ENCODE measurements at places on chromosomes 5 and 9.

DNA sequence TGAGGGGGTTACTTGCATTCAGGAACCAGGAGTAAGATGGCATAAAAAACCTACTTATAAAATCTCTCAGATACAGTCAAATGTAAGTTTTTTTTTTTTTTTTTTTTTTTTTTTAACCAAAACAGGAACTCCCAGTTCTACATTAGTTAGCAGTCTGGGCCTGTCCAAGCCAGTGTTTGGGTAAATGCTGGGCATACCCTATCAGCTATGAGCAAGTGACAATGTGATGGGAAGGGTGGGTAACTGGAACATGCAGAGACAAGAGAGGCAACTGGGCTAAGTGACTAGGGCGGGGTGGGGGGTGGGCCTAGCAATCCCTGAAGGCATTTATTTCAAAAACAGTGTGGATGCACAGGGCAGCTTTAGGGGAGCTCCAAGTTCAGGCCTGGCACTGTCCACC lies 2.3 kb downstream of the NMRK1 start:
- no peak for DNase-seq

DNA sequence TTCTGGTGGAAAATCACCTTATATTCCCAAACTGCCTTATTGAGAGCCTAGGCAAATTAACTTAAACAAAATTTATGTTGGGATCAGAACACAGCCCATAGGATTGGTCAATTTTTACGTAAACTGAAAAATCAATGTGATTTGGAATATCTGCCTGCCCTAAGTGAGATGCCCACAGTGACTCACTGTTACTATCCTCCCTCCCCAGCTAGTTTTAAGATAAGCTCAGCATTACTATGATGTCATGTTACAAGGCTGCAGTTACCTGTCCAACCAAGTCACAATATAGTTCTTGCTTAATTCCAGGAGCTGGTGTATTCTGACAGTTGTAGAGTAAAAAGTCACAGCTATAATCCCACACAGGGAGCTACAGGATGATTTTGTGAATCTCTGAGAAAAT lies 23.1 kb downstream of the SKP1 start:
- no peak for DNase-seq

DNA sequence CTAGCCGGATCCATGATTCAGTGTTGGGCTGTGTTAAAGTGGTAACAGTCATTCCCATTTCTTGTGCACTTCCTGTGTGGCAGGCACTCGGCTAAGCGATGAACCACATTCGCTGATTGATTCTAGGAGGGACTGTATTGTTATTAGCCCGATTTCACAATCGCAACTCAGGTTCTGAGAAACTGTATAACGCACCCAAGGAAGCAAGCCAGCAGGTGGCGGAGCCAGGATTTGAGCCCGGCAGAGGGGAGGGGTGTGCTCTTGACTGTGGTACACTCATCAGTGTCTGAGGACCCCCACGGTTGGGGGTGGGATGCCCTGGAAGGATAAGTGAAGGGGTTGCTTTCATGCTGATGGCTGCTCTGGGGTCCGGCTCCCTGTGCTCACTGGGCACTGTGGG lies 34.7 kb downstream of the LRSAM1 start:
- no peak for DNase-seq

DNA sequence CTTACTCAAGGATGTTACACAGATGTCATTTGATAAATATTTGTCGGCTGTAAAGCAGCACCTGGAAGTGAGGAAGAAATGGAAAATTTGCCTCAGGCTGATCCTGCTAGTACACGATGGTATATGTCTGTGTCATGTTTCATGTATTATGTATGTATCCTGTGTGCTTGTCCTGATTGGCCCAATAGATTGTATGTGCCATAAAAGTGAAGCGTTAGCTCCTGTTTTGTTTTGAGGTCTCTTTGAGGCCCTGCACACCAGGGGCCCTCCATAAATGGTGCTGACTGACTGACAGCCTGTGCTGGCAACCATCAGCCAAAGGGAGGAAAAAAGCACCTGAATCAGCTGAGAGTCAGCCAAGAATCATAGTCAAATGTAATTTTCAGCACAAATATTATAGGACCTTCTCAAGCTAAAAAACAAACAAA lies 11.8 kb upstream of the LNPEP start:
- DNase-seq, result no peak

- no peak for DNase-seq
These were observed 129.1 kb upstream of the VCAN start for GRCh38 chr5:83342465-83342864.

- DNase-seq, result no peak
These were observed 237.4 kb downstream of the GOLPH3 start for GRCh38 chr5:31936683-31937082.

DNA sequence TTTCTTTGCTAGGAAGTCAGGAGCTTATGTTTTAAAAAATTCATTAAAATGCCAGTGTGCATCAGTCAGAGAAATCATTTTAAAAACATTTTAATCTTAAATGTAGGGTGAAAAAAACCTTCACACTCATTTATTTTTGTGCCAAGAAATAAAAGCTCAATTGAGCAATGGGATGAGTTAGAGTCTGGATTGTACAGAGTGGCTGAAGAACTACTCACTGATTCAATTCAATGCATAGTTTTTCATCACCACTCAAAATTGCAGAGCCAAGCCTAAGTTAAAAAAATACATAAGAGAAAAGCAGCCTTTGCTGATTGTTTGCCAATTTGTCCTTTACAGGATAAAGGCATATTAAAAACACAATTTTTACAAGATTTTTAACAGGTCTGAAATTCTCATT lies 168.2 kb upstream of the DMRTA1 start:
- peak; percentile 17 for DNase-seq

DNA sequence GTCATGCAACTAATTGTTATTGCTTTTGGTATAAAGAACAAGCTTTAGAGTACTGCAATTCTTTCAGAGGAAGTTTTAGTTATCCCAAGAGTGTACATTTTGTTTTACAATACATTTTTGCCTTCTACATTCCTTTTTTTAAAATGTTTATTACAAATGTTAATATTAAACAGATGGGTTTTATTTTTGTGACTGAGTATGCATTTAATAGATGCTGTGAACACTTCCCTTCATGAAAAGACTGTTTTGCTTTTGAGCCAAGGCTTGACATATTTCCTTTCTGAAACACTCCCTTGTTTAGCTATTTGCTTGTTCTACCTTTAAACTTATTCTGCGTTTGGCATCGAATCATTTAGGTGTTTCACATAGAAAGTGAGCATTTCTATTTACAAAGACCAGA lies 14.8 kb upstream of the ZNF474 start:
- no peak for DNase-seq

GRCh38 chr9:118652258-118652657 lies 717.0 kb downstream of the BRINP1 start:
- no peak for DNase-seq

DNA sequence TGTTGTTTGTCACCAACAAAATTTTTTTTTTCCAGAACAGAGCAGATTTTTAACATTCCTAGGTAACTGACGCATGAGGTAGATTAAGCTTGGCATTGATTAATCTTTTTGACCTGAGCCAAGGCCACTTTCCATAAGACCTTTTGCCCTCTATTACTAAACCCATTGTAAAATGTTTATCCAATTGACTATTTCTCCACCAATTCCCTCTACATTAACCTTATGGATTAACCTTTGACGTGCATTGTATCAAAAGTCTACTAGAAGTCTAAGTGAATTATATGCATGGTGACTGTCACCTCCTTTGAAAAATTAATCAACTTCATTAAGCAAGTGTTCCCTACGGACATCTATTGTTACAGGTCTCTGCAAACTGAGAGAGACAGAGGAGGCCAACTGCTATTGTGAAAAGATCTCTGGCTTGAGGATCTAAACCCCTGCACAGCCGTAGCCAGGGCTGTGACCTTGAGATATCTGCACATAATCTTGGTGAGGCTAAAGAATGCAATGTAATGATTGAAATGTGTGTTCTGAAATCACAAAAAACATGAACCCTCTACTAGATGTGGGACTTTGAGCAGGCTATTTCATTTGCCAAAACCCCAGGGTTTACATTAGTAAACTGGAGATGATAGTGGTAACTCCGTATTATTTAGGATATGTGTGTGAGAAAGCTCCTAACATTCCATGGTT lies 632.2 kb downstream of the TLR4 start:
- DNase-seq, result no peak

DNA sequence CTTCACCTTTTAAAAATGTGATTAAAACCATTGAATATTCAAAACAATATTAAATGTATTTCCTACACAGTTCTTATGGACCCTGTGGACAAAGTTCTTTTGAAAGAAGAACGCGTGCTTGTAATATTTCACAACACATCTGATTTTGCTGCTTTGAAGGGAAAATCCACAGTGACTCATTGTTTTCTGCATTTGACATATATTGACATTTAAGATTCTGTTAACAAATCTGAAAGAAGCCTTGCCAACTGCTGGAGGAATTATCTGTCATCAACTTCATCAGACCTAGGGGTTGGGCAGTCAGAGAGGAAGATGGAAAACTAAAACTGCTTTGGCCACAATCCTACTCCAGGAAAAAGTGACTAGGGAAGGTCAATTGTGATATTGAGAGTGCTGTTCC lies 56.9 kb upstream of the RASEF start:
- DNase-seq, result no peak

- DNase-seq, result no peak
These were observed 85.7 kb upstream of the CPLX2 start for GRCh38 chr5:175785681-175786080.

DNA sequence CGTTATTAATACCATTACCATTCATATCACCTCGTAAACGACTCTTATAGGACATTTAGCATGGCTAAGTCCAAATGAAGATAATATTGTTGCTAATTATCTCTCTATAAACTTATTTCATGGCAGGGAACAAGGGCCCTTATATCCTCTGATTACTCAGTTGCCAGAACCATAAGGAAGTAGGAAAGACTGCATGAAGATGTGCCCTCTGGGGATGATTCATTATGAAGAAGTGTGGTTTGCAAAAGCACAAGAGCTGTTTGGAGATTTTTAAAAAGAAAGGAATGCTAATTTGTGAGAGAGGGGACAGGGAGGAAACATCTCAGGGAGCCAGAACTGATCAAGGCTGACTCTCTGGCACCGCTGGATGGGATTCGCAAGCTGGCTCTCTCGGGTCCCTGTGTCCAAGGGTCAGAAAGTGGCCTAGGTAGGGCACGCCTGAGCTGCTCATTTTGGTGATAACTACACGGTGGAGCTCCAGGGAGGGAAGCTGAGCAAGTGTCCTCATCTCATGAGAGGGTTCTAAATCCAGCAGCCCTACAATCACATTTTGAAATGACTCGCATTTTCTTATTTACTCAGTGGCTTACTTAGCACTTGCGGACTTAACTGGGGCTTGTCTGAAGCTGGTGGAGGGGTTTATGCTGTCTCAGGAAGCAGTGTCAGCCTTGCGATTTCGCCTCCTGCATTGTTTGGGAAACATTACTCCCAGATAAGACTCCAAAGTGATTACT lies 136.8 kb downstream of the C5orf15 start:
- peak; percentile 22 for DNase-seq

DNA sequence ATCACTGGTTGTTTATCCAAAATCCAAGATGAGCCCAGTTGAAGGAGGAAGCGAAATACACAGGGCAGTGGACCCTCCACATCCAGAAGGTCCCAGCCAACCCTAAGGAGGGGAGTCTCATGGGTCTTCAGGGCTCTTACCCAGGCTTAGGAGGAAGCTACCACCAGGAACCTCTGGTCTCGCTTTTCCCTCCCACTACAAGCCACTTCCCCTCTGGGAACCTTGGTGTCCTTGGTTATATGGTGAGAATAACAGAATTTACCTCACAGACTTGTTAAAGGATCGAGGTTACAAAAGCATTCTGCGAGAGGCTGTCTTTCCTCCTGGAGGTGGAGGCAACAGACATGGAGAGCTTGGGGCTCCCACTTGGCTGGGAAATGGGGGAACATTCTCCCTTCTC lies 3.4 kb downstream of the HIGD2A start:
- DNase-seq, result no peak

DNA sequence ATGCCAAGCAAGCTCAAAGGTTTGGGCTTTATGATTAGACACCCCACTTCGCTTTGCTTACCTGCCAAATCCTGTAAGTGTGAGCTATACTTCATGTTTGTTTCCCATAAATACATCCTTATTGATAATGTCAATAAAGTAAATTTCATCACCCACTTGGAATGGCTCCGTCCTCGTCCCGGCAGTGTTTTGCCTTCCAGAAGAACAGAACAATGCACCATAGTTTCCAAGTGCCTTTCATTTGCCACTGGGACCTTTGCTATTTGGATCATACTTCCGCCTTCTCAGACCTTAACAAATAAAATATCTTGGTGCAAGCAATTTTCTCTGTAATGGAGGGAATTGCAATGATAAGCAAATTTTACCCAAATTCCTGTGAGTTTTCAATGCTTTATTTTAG lies 229.3 kb downstream of the PIK3R1 start:
- no peak for DNase-seq

- DNase-seq, result no peak
These were observed 43.6 kb downstream of the GNAQ start for GRCh38 chr9:77987880-77988525.

GRCh38 chr5:8827696-8828095 lies 718.2 kb downstream of the SEMA5A start:
- DNase-seq, result peak; percentile 72

DNA sequence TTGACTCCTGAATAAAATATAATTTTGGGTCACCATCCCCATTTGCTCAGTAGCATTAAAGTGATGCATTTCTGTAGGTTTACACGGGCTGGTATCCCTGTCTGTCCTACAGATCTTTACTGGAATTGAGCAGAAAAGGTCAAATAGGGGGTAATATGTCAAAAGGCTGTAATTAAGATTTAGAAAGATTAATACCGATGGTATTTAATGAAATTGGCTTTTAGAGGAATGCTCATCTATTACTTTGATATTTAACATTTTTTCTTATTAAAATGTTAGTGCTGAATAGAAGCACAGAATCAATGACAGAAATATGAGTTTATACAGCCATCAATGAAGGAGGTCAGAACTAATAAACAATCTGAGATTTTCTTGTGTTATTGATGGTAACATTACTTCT lies 1762.2 kb upstream of the WWC1 start:
- DNase-seq, result no peak

- DNase-seq, result peak; percentile 10
These were observed 9.9 kb upstream of the SPIN1 start for GRCh38 chr9:88378317-88378716.

DNA sequence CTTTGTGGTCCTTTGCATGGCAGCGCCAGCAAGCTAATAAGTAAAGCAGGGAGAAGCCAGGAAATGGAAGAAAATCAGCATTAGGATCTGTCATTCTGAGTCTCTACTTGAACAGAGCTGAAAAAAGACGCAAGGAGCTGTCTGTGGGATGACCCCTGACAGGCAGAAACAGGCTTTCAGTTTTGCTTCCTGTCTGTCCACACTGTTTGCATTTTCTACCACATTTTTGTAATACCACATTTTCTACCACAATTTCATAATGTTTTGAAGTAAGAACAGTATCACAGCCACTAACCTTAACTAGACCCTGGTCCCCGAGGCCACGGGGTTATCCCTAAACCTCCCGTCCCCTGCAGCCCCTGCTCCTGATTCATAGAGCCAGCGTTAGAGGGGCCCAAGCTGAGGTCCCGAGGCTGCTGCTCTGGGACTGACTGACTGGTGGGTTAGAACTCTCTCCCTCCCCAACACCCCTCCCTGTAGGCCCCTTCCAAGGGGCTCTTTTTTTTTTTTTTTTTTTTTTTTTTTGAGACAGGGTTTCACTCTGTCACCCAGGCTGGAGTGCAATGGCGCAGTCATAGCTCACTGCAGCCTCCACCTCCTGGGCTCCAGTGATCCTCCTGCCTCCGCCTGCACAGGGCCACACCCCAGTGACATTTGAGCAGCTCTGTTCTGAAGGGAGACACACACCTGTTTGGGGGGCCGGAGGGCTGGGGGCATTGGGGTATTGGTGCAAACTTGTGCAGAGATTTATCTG lies 4.0 kb upstream of the CLIC3 start:
- DNase-seq, result peak; percentile 31
